ENCODE measurements at places on chromosomes 16 and 17. TPM values are rescaled to one million over a fixed set of nuclear protein-coding genes. Genes with fewer than 3 reads are reported as not detected.

Gene GDE1
- 32.9 TPM for total RNA-seq

Gene HIC1
- total RNA-seq = 2.5 TPM

Gene RGS11
- total RNA-seq = 18.2 TPM

Gene SNF8
- total RNA-seq = 143 TPM

Gene CNTNAP4
- total RNA-seq = 1.2 TPM

Gene PSME3
- total RNA-seq = 127 TPM
